A549 treated with Hydrocortisone at 1 μM for 4 hours (cell line): ENCODE measurements at places on chromosomes 4 and X. TPM values are rescaled to one million over a fixed set of nuclear protein-coding genes. Genes with fewer than 3 reads are reported as not detected.

TMSB15A gene
- total RNA-seq: 0.56 to 1.1 TPM (median 0.72 TPM) in 5 replicates

RPL36A gene
- total RNA-seq: 2,449 to 2,973 TPM (median 2,526 TPM) in 5 replicates

P2RY4 gene
- total RNA-seq: 0.05 to 0.06 TPM in 2 of 5 replicates, not detected in the others

NPY2R gene
- not detected in 5 replicates for total RNA-seq

SSX3 gene
- total RNA-seq: not detected in 5 replicates
